Right hindlimb (tissue), 1 donor: ENCODE measurements at places on chromosomes 4 and X.

DNA sequence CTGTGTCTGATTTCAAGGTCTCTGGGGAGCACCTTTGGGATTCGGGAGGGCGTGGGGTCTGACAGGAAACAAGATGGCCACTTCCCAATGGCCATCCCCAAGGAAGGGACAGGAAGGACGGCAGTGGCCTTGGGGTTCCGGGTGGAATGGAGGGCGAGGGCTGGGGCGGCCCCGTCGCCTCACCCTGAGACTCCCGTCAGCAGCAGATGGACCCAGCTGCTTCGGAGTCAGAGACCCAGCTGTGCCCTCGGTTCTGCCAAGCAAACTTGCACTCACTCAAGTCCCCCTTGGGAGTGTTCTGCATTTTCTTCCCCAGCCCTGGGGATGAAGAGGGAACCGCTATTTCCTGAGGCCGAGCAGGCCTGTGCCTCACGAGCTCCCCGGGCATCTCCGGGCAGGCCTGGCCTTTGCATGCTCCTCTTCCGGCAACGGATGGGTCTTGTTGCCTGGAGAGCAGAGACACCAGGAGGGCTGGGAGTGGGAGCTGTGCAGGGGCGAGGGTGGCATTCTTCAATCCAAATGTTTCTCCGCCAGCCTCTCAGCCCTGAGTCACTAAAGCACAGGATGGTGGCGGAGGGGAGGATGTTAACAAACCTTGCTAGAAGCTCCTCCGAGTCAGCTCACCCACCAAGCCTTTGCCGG lies 6.8 kb upstream of the DUSP9 start:
- no peak for DNase-seq

GRCh38 chrX:40871385-40872082 lies 136.2 kb upstream of the MED14 start:
- peak; percentile 20 for DNase-seq

DNA sequence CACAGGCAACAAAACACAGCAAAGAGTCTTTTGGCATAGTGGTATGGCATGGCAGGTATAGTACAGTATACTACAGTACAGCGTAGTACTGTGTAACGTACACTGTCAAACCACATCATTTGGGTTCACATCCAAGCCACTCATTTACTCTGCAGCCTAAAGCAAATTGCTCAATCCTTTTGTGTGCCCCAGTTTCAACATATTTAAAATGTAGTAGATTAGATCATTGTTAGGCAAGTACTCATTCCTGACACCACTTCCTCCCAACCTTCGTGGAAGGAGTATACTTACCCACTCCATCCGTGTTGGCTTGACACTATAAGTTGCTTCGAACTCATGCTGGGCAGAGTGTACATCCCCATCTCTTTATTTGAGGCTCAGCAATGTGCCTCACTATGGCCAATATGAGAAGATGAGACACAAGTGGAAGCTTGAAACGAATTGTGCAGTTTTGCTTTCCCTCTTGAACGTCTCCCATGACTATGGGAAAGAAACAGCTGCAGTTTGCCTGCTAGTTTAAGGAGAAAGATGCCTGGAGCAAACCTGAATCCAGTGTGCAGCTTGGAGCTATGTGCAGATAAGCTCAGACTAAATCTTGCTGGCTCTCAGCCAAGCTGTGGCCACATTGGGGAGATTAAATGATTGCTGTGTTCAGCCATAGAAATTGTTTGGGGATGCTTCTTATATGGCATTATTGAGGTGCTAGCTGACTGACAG lies 85.7 kb upstream of the TBL1X start:
- DNase-seq = no peak

GRCh38 chrX:32948130-32948529 lies 263.2 kb downstream of the DMD start:
- DNase-seq = no peak

GRCh38 chrX:78321809-78322208 lies 5.6 kb downstream of the CYSLTR1 start:
- no peak for DNase-seq

DNA sequence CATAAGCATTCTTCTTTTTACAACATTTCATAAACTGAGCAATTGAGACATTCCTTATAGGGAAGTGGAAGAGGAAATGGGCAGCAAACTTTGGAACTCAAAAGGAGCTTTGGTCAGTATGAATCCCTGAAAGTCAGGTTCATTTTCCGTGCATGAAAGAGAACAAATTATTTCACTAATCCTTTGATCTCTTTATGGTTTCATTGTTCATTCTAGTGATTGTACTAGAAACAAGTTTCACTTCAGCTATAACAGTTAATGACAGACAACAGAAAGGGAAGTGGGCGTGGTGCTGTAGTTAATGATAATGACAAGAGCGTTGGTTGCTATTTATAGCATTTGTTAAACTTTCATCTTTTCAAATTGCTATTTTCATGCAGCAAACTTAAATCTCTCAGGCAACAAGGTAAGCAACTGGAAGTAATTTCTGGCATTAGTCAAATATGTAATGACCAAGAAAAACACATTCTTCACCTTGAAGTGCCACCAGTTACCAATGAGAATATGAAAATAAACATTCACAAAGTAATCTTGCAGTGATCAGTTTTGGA lies 98.4 kb downstream of the AREG start:
- no peak for DNase-seq

DNA sequence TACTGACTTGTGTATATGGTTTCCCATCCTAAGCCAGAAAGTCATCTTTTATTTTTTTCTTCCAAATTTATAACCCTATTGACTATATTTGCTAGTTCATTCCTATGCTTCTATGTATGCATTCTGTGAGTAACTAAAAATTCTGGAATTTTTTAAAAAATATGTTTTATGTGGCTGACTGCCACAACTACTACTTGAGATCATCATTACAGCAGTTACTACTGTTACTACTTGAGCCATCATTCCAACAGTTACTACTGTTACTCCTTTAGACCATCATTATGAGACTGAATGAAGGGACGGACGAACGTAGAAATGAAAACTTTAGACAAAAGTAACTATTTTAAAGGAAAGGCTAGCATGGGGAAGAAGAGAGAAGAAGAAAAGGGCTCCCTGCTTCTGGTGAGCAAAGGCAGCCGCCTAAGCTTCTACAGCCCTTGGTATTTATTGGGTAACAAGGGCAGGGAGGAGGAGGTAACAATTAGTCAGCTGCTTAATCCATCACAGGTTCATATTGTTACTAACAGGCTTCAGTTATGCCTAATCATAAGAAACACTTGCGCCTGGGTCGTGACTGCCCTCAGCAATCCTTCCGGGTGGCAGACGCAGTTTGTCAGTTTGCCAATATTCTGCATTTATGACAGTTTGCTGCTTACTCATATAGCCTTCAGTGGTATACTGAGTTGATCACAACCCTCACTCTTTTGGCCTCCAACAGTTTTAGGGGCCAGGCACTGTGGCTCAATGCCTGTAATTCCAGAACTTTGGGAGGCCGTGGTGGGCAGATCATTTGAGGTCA lies 80.4 kb downstream of the PDLIM5 start:
- DNase-seq = no peak
